AG09319 (cell line): ENCODE measurements at places on chromosomes 5 and 9.

DNA sequence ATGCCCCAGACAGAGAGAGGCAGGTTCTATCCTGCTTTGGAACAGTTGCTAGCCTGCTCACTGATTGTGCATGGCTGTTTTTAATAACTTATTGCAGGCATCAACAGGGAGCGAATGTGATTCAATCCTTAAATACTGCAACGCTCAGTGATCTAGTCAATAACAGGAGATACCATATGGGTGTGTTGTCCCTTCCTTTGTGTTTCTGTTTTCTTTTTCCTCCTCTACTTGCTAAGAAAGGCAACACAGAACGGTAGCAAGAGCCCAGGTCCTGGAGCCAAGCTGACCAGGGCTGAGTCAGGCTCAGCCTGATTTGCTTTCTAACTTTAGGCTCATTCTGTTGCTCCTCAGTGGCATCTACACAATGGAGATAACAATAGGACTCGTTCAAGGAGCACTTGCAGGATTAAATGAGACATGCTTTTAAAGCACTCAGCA is 98.6 kb upstream of the EQTN start:
- DNase-seq = no peak

DNA sequence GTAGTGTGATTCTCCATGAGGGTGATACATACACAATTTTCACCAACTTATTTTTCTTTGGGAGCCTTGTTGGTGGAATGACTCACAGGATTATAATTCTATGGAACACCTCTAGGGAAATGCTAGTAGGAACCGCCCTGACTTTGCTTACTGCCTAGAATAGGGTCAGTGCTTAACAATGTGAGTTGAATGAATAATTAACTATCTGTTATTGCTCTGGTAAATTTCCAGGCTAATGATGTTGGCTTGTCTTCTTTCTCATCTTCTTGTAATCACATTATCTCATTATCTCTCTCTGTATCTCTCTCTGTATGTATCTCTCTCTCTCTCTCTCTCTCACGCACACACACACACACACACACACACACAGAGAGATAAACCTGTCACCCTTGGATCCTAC is 291.1 kb downstream of the TRIM32 start:
- DNase-seq = no peak

DNA sequence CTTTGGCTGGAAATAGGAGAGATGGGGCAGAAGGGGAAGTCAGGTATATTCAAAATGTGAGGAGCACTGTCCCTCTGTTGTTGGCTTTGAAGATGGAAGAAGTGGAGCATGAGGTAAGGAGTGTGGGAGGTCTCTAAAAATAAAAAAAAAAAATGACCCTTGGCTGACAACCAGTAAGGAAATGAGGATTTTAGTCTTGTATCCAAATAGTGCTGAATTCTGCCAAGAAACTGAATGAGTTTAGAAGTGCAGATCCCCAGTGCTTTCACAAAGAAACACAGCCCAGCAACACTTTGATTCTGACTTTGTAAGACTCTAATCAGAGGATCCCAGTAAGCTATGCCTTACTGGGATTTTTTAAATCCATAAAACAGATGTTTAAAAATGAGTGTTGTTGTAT is 367.9 kb downstream of the CYLC2 start:
- DNase-seq = no peak

DNA sequence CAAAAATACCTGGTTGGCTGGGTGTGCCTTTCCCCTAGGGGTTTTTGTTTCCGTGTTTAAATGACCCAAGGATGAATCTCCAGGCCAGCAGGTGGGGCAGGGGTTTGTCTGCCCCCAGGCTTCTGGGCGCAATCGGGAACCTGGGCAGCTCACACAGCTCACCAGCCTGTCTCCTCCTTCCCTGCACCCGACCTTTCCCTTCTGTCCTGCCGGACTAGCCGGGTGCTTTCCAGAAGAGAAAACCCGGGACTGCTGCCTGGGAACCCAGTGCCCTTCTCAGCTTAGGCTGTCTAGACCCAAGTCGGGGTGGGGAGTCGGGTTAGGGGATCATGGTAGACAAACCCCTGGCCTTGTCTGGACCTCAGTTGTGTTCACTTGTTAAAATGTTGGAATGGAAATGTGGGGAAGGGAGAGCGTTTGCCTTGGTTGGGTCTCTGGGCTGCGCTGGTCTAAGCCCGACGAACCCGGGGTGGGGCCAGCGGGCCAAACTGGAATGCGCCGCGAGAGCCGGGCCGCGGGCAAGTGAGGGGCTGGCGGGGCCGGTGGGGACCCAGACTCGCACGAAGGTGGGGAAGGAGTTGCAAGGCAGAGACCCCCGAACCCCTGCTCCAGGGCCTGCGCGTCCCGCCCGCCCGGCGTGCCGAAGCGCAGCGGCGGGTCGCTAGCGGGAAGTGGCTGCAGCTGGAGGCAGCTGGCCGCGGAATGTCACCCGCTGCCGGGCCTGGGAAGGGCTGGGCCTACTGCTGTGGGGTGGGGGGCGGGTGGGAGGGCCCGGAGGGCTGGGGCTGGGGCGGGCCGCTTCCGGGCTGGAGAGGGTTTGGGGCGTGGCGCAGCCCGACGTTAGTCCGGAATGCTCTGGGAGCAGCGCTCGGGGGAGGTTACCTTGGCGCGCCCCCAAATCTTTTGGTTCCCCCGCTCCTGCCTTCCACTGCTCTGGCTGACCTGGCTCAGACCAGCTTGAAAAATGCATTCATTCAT is 84.6 kb downstream of the DAB2IP start:
- DNase-seq = no peak

DNA sequence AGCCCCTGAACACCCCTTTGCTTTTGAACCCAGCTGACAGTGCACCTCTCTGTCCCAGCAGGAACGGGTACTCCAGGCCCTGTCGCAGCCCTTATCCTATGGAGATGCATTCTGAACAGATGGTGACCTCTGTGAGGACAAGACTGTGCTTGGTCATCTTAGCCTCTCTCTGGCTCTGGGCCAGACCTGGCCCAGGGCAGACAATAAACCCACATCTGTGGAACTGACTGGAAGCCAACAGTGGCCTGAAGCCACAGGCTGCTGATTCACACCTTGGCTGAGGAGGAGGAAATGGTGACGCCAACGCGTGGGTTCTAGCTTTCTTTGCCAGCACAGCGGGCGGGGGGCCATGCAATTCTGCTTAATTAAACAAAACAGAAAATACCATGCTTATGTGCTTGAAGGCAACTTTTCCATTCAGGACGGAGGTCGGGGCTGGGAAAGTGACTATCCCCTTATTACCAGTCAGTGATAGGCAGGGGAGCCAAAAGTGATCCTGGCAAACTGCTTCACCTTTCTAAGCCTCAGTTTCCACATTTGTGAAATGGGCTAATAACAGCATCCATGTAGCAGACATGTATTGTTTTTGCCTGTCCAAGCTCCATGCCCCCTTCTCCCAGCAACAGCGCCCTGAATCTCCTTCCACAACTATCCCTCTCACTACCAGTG is 10.8 kb downstream of the SH3PXD2B start:
- DNase-seq = peak; percentile 86

- peak; percentile 91 for DNase-seq
Observed at GRCh38 chr9:119963798-119964372, 594.6 kb upstream of the BRINP1 start.

DNA sequence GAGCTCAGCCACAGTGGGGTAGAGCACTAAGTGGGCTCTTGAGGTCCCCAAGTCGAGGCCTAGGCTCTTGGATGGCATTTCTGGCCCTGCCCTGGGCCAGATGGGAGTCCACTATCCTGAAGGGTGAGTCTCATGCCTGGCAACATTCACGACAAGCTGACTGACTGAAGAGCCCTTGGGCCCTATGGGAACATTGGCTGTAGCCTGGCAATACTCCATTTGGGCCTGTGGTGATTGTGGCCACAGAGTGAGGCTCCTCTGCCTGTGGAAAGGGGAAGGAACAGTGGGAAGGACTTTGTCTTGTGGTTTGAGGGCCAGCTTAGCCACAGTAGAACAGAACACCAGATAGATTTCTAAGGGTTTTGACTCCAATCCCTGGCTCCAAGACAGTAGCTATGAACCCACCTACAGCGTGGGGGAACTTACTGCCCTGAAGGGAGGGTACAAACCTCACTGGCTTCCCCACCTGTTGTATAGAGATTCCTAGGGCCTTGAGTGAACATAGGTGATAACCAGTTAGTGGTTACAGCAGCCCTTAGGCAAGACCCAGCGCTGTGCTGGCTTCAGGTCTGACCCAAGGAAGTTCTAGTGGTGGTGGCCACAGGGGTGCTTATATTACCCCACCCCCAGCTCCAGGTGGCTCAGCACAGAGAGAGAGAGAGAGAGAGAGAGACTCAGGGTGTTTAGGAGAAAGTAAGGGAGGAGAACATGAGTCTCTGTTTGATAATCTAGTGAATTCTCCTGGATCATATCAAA is 72.4 kb downstream of the KIAA0825 start:
- no peak for DNase-seq

GRCh38 chr5:149614034-149614907 is 33.0 kb downstream of the ARHGEF37 start:
- no peak for DNase-seq

DNA sequence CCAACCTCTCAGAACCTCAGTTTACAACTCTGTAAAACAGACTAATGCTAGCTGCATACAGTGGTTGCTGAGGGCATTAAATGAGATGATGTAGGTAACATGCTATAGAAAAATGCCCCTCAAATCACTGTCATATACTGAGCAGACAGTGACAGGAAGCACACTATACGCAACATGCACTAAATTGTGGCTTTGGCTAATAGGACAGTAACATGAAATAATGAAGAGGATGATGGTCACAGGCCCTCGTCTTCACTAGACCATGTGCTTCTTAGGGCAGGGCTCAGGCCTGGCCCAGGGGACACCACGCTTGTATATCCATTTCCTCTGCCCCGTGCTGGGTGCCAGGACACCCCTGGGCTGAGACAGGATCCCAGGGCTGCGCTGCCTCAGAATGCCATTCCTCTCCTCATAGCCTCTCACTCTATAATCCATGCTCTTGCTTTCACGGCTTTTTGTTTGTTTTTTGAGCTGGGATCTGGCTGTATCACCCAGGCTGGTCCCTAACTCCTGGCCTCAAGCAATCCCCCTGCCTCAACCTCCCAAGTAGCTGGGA is 18.9 kb downstream of the CSF1R start:
- DNase-seq = no peak
